ACHN (cell line): ENCODE measurements at places on chromosomes 6 and 20.
A peak's percentile ranks its signal among the peaks of the same experiment; 100 is the strongest.

- DNase-seq = peak; percentile 73
Measured at GRCh38 chr6:143059663-143060353, 881 bp upstream of the AIG1 start.

DNA sequence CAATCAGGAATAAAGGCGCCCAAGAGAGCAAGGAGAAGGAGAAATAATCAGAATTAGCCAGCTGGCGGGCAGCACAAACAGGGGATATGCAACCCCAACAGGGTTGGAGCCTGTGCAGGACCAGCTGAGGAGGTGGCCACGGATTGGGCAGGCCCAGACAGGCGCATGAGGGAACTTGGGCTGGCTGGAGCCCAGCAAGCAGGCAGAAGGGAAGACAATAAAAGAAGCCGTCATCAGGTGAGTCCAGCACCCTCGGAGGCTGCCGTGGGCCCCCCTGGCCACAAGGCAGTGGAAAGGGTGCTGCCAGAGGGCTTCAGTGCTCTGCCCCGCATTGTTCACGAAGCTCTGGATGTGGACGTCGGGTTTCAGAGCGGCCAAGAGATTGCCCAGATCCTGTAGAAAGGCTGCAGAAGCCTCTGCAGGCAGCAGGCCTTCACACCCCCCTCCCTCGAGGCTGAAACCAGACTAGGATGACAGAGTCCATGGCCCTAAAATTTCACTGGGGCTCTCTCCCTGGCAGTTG lies 28.4 kb upstream of the MAFB start:
- no peak for DNase-seq

DNA sequence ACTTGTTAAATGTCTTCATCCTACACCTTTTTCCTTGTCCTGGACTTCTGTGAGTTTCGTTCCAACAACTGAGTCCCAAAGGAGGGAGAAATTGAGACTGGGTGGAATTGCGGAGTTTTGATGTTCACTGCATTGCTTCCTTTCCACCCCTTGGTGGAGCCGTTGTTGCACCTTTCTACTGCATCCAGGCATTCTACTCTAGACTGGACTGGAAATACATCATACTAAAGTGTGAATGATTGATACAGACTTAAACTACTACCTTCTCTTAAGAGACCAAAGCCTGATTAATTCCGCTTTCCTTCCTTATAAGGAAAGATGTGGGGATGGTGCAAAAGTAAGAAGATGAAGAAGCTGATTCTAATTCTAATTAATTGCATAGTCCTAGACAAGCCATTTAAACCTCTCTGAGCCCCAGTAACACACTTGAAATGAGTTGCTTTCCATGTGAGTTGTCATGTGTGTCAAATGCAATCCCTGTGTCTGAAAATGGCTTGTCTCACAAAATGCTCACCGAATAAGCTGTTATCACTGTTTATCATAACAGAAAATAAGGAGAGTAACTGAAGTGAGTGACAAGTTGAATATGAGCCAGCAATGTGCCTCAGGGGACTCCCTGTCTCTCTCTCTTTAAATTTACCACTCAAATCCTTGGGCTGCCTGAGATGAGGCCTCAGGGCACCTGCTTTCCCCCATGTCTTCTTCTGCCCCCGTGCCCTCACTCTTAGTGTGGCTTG lies 338.3 kb upstream of the CHD6 start:
- peak; percentile 46 for DNase-seq

GRCh38 chr20:1267161-1267560 lies 1.1 kb downstream of the SNPH start:
- DNase-seq = no peak

DNA sequence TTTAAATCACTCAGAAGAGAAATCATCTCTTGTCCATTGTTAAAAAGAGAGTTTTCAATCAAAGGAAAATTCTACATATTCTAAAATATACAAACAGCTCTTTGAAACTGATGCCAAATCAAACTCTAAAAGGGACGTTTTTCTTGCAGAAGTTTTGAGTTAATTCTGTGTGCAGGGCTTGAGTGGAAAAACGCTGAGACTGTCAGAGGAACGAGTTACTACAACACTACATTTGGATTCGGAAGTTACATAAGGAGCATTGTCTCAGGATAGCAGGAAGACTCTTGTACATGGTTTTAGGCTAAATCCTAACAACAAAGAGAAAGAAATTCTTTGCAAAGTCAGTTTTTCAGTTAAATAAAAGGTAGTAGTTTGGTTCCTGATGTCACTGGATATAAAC lies 155.7 kb upstream of the SUPT3H start:
- no peak for DNase-seq

DNA sequence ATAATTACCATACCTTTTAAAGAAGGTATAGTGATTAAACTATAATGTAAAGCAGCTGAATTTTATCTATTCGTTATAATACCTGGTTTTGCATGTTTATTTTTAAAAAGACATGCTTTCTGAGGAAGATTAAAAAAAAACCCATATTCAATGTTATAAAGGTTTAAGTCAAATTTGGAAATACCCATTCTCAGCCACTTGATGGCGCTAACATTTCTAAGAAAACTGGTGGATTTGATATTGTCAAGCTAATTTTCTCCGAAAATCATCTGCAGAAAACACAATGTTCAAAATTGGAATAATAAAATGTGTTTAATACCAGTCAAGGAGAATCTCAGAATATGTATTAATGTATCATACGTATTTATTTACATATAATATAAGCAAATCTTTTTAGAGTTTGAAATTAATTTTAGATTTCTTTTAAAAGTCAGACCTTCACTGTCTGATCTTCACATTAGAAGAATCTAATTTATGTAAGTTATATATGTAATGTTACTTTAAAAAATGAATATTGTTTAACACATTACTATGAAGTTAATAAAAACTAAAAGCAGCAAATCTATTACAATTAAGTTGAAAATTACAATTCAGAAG lies 35.0 kb downstream of the SHPRH start:
- DNase-seq = peak; percentile 48

- peak; percentile 96 for DNase-seq
Measured at GRCh38 chr6:113122060-113122459, 735.1 kb upstream of the MARCKS start.

- no peak for DNase-seq
Measured at GRCh38 chr6:15493437-15494168, 169.2 kb downstream of the DTNBP1 start.

DNA sequence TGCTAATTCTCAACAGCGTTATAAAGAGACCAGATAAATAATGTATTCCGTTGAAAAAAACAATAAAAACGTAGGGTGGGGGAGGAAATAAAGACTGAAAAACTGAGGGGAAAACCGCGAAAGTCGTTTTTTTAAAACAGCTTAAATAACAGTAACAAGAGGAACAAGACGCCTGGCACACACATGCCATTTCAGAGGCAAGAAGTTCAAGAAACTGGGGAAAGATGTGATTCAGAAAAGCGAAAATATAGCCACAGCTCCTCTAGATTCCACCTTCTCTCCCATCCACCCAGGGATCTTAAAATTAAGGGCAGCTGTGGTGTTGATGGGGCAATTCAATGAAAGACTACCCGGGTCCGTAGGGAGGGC lies 1.3 kb downstream of the EPB41L2 start:
- DNase-seq = peak; percentile 16

DNA sequence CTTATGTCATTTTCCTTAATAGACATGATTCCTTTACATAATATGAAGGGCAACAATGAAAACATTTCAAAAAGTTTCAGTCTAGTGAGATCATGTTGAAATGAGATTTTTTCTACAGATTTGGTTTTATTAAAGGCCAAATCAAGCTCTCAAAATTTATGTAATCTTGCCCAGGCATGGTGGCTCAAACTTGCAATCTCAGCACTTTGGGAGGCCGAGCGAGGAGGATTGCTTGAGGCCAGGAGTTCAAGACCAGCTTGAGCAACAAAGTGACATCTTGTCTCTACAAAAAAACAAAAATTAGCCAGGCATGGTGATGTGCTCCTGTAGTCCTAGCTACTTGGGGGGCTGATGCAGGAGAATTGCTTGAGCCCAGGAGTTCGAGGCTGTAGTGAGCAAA lies 50.8 kb downstream of the LRP11 start:
- no peak for DNase-seq

GRCh38 chr6:90403489-90404381 lies 107.1 kb upstream of the BACH2 start:
- DNase-seq = no peak

DNA sequence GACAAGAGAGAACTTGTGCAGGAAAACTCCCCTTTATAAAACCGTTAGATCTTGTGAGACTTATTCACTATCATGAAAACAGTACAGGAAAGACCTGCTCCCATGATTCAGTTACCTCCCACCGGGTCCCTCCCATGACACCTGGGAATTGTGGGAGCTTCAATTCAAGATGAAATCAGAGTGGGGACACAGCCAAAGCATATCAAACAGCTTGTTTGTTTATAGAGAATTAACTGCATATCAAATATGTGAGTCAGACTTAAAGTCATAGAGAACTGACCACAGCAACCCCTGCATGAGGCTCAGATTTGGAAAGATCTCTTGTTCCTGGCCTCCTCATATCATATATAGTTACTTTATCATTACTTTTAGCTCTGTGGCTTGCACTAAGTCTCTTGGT lies 29.1 kb upstream of the HDAC2 start:
- DNase-seq = no peak

- no peak for DNase-seq
Measured at GRCh38 chr20:13278812-13279570, 57.9 kb downstream of the ISM1 start.

DNA sequence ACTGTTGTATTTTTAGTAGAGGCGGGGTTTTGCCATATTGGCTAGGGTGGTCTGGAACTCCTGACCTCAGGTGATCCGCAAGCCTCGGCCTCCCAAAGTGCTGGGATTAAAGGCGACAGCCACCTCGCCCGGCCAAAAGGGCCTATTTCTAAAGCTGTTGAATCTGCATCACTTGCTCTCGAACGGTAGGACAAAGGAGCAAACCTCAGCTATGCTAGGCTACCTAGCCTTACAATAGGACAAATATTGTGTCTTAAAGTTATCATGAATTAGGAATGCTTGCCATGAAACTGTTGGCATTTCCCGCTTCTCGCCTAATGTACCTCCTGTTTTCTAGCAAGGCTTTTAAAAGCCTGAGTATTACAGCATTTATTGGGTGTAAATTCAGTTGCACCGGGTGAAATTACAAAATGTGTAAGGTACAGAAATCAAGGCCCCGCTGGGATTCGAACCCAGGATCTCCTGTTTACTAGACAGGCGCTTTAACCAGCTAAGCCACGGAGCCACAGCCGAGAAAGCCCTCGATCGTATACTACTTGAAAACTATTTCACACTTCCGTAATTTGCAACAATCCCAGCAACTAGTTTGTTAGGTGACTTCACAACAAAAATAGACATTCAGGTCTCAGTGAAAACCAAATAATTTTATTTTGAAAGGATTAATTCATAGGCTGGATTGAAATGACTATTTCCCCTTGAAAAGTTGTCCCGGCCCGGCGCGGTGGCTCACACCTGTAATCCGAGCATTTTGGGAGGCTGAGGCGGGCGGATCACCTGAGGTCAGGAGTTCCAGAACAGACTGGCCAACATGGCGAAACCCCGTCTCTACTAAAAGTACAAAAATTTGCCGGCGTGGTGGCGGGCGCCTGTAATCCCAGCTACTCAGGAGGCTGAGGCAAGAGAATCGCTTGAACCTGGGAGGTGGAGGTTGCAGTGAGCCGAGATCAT lies 211.6 kb upstream of the ZNF184 start:
- DNase-seq = peak; percentile 86

- DNase-seq = no peak
Measured at GRCh38 chr6:6866656-6867403, 240.9 kb upstream of the RREB1 start.

DNA sequence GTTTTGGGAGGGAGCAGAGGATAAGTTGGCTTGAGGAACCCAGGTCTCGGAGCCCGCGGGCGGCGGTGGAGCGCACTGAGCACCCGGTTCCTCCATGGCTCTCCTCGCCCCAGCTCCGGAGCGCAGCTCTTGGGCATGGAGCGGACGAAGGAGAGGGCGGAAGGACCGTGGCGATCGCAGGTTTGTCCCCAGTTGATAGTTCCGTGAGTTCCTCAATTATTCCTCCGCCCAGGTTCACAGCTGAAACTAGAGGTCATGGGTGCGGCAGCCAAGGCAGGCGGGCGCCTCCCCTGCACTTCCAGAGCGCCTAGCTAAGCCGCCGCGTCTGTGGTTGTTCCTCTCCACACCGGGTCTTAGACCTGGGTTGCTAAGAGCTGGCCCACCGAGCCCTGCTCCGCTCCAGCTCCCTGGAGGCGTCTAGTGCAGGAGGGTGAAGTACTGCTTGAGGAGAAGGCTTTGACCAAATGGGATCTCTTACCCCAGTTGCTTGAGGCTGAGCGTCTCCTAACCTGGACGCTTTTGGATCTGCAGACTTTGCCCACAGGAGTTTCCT lies at the start of gene HTR1B:
Gene HTR1B (minus strand): TSS at position 184 of the 553 bp plus-strand sequence. CDS start 88 bp downstream, at position 96.
- DNase-seq = no peak

DNA sequence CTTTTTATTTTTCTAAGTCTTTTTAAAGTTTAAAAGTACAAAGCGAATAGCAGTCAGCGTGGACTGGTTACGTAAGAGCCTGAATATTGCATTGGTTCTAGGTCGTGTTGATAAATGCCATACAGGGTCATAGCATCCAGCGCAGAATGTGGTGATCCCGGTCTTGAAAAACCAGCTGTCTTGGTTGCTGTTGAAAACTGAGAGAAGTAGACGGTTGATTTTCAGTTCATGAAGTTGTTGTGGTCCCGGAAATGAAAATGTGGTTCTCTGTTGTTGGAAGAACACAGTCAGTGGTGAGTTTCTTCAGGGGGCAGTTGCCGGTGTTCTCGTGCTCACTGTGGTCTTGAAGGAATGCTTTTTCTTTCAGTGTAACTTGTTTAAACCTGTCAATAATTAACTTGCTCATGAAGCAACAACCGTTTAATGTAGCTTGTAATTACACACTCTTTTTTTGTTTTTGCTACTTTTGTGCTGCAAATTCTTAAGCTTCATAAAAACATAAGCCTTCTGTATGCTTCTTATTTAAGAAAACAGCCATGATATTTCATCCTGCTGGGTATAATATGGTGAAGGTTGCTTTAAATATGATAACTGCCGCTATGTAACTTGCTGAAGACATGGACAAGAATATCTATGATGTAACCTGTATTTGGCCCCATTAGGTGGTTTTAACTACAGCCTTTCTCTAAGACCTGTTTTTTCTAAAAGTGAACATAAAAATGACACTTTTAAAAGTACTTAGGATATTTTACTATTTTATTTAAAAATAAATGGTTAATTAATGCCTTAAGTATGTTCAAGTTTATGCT lies 64.8 kb upstream of the KIF25 start:
- peak; percentile 77 for DNase-seq

DNA sequence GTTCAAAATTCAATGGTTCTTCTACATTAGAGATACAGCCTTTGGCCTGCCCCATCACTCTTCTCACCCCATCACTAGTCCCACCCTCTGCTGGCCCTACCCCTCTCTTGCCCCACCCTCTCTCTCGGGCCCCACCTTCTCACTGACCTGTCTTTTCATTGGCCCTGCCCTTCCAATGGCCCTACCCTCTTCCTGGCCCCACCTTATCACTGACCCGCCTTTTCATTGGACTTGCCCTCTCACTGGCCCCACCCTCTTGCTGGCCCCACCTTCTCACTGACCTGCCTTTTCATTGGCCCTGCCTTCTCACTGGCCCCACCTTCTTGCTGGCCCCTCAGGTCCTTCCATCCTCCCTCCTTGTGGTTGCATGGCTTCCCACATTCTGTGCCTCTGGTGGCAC lies 107.2 kb upstream of the PLEKHG1 start:
- peak; percentile 90 for DNase-seq

- no peak for DNase-seq
Measured at GRCh38 chr6:105849746-105850145, 236.4 kb upstream of the PRDM1 start.
